Stimulated activated CD4-positive, alpha-beta T cell treated with anti-CD3 and anti-CD28 coated beads, TNF-alpha, amount 100 ng/mL, for 4 hours (primary cell): ENCODE measurements at places on chromosomes 3 and 15.

GRCh38 chr15:90859234-90860131, 8.9 kb upstream of the FURIN start:
- DNase-seq, result no peak

DNA sequence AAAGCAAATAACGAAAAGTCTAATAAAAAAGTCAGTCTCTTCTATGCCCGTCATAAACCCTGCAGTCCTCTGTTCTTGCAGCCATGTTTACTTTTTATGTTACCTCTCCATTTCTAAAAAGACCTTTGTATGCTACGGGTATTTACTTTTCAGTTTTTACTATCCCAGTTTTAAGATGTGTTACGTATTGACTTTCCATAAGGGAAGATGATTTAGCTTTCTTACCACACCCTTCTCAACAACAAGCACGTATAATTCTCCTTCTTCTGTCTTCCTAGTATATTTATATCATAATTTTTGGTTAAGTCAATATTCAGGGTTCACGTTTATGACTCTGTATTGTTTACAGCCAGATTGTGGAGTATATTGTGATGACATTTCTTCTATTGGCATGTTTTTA, 10.8 kb downstream of the TRNT1 start:
- DNase-seq, result no peak

GRCh38 chr3:66490984-66491383, 9.8 kb downstream of the LRIG1 start:
- no peak for DNase-seq

DNA sequence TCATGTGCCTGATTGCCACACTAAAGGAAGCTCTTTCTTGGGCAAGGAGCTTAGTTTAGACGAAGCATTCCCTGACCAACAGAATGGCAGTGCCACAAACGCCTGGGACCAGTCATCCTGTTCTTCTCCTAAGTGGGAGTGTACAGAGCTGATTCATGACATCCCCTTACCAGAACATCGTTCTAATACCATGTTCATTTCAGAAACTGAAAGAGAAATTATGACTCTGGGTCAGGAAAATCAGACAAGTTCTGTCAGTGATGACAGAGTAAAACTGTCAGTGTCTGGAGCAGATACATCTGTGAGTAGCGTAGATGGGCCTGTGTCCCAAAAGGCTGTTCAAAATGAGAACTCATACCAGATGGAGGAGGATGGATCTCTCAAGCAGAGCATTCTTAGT, 18.4 kb downstream of the SENP5 start:
- no peak for DNase-seq

GRCh38 chr3:147197739-147198138, 208.6 kb downstream of the ZIC4 start:
- DNase-seq, result no peak

DNA sequence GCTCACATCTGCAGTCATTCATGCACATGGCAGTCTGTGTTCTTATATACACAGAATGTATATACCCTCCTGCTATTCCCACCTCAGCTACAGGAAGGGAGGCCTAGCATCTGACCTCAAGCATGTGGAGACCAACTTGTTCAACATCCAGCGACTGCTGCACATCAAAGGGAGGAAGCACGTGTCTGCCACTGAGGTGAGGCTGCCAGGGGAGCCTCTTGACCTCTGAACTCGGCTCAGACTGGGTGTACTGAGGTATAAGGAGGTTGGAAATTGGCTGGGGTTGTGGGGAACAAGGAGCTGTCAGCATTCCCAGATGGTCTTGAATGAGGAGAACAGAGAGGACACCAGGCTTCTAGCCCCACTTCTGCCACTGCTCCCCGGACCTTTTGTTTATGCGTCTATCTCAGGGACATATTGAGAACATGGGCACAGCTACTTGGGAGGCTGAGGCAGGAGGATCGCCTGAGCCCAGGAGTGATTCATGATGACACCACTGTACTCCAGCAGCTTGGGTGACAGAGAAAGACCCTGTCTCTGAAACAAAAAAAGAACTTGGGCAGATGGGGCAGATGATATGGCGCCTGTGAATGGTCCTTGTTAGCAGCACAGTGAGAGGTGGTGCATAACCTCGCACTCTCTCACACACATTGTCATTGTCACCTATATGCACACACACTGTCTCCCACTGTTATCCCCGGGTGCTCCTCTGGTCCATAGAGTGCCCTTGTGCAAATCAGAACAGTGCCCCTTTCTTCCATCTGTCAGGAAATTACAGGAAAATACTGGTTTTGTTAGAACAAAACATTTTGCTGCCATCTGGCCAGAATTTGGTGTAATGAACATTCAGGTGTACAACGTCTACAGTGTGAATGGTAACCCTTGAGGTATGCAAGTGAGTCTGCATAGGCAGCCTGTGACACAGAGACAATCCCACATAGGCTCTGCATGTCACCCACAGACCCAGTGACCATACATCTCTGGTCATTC, 5.4 kb downstream of the VILL start:
- no peak for DNase-seq

DNA sequence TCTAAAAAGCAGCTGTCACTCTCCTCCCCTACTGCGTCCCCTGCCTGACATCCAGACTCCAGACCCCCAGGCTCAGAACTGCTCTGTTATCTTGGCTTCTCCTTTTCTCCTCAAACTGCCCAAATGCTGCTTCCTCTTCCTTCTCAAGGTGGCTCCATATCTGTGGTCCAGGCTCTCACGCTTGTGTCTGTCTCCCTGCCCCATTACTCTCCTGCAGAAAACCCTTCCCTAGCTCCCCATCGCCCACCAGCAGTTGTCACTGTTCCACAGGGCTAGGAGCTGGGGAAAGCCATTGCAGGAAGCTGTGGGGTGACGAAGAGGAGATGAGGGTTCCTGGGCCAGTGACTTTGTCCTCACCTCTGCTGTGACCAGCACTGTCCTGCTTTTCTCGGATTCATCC, 30.7 kb upstream of the CGNL1 start:
- DNase-seq, result no peak

DNA sequence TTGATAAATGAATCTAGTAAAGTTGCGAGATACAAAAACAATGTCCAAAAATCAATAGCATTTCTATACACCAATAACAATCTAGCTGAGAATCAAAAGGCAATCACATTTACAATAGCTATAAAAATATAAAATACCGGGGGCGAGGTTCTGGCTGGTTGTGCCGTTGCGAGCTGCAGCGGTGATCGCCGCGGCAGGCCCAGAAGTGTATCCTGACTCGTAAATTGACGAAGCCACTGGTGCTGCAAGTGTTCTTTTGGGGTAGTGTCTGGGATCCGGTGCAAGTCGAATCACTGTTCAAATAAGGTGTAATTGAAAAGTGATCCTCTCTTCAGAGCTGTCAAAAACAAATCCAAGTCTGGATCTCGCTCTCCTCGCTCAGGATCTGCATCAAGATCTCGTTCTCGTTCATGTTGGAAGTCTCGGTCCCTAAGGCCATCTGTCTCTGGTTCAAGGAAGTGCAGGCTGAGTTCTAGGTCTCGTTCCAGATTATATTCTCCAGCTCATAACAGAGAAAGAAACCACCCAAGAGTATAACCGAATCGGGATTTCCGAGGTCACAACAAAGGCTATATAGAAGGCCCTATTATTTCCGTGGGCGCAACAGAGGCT, 80.1 kb upstream of the STT3B start:
- no peak for DNase-seq

- no peak for DNase-seq
Measured at GRCh38 chr15:34514251-34514670, 69.2 kb downstream of the GOLGA8B start.

GRCh38 chr3:13881536-13882410, 1.9 kb upstream of the WNT7A start:
- no peak for DNase-seq
